CD4-positive, alpha-beta T cell treated with Interleukin-15 for 4 hours (primary cell): ENCODE measurements at places on chromosomes 5 and 9.
A peak's percentile ranks its signal among the peaks of the same experiment; 100 is the strongest.

DNA sequence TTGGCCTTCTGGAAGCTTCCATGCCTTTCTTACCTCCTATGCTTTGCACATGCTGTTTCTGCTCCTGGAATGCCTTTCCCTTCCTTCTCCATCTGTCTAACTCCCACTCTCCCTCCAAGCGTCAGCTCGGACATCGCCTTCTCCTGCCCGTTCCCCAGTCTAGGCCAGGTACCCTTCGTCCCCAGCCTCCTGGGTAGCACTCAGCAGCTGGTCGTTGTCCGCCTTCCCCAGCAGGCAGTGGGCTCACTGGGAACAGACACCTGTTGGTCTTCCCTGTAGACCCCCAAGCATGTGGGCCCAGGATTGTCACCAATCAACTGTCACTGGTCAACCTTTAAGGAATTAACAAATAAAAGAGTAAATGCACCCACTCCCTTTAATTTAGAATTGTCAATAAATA lies 202.2 kb downstream of the RGS3 start:
- DNase-seq = no peak

DNA sequence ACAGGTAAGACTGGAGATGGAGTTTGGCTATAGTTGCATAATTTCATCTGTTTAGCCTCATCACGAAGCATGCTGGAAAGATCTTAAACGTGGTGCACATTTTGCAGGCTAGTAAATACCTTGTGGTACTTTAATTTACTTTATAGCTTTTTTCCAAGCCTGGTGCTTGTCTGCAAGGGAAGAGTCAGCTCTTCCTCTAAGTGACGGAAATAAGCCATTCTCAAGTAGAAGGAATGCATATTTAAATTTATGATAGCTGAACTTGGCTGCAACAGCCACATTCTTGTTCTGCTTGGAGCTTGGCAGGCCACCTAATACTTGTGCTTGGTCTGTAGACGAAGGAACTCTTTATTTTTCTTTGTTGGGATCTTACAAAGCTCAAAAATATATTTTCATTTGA lies 188.0 kb upstream of the PIK3R1 start:
- DNase-seq = no peak

- no peak for DNase-seq
Observed at GRCh38 chr5:67530609-67531255, 334.1 kb upstream of the CD180 start.

DNA sequence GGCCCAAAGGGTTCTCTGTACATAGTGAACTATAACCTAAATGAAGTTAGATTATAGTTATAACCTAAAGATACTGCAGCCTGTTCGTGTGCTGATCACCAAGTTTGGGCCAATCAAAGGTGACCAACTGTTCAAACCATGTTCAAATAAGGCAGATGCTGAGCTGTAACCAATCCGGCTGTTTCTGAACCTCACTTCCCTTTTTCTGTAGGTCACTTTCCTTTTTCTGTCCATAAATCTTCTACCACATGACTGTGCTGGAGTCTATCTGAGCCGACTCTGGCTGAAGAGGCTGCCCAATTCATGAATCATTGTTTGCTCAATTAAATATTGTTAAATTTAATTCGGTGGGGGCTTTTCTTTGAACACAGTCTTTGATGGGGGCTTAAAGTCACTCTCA lies 1920.2 kb downstream of the MAT2B start:
- DNase-seq = no peak

DNA sequence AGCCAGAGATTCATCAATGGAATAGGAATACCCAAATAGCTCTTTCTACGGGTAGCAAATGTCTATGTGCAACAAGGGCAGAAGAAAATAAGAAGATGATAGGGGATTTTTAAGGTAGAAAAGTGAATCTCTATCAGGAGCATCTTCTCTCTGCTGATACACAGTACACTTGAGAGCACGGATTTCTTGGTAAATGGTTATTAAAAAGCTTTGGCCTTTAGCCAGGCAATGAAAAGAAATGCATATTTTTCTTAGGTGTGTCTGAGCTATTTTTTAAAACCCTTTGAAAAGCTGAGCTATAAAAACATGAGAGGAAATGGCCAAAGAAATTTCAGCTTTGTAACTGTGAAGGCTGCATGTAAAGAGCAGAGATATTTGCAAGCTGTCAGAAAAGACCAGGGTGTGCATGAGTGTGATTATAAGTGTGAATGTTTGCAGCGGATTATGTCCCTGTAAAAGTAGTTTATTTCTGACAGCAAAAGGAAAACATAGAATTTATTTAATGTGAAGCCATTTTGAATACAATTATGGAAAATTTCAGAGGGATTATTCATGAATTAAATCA lies 487.1 kb upstream of the PIK3R1 start:
- no peak for DNase-seq

DNA sequence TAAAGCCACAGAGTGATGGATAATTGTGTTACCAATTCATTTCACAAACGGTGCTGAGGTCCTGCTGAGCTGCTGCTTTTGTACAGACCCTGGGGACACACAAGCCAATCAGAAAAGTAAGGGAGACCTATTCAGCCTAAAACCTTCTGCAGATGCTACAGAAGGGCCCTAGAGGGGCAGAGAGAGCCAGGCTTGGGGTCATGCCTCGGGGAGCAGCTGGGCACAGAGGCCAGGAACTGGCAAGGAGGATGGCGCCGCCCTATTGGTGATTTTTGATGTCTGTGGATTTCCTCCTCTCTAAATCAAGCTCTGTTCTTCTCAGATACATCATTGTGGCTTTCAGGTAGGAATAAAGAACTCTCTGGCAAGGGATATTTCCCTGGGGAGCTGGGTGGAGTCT lies 181.9 kb downstream of the ZNF462 start:
- DNase-seq = no peak

DNA sequence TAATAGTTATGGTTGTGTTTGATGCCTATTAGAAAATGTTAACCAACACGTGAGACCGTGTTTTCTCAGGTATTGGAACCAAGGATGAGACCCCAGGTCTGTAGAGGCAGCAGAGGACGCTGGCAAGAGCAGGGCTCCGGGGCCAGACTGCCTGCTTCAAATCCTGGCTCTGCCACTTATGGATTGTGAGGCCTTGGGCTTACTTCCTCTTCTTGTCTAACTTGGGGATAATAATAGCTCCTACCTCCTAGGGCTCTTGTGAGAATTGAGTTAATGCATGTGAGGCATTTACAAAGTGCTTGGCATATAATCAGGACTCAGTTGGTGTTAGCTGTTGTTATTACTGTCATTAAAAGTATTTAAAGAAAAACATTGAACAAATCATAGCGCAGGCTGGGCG lies 85.5 kb upstream of the PITX1 start:
- DNase-seq = no peak

- DNase-seq = no peak
Observed at GRCh38 chr9:21056931-21057330, 20.8 kb downstream of the IFNB1 start.

- no peak for DNase-seq
Observed at GRCh38 chr5:111511174-111511830, 1.0 kb downstream of the STARD4 start.

DNA sequence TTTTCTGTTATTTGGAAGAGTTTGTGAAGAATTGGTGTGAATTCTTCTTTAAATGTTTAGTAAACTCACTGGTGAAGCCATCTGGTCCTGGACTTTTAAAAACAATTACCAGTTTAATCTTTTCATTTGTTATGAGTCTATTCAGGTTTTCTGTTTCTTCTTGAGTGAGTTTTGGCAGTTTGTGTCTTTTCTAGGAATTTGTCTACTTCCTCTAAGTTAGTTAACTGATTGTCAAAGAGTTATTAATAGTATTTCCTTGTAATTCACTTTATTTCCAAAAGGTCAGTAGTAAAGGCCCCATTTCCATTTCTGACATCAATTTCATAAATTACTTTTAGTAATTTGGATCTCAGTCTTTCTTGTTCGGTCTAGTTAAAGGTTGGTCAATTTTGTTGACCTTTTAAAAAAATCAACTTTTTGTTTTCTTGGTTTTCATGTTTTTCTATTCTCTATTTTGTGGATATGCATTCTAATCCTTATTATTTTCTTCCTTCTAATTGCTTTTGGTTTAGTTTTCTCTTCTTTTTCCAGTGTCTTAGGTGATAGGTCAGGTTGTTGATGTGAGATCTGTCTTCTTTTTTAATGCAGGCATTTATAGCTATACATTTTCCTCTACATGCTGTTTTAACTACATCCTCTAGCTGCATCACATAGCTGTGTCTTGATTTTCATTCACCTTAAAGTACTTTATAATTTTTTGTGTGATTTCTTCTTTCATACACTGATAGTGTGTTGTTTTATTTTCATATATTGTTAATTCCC lies 7.3 kb upstream of the SMIM3 start:
- no peak for DNase-seq

GRCh38 chr9:115913696-115914095 lies 239.9 kb upstream of the PAPPA start:
- no peak for DNase-seq

- no peak for DNase-seq
Observed at GRCh38 chr5:6714226-6715041, 1.2 kb downstream of the TENT4A start.

DNA sequence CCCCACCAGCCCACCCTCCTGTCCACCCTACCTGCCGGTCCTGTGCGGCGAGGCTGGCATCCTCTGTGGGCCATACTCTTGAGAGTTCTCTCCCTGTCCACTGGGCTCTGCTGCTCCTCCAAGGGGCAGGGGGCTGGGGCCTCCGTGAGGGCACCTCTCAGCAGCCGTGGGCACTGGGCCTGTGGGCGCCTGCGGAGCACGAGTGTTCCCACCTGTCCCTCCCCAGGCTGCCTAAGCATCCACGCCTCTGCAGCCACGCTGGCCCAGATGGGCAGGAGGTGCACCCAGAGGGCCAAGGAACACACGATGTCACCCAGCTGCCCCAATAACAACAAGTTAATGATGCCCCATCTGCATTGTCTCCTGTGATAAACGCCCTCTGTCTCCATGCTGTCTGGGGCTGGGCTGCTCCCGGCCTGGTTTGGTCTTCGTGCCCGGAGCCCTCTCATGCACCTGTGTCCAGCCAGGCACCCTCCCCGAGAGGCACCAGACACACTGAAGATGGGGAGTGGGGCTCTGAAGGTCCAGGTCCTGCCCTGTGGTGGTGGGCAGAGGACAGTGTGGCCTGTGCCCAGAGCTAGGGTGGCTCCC lies 114.5 kb downstream of the RXRA start:
- no peak for DNase-seq

- no peak for DNase-seq
Observed at GRCh38 chr9:127731938-127732337, 3.2 kb downstream of the TOR2A start.

- no peak for DNase-seq
Observed at GRCh38 chr9:18463991-18464390, 10.0 kb upstream of the ADAMTSL1 start.

DNA sequence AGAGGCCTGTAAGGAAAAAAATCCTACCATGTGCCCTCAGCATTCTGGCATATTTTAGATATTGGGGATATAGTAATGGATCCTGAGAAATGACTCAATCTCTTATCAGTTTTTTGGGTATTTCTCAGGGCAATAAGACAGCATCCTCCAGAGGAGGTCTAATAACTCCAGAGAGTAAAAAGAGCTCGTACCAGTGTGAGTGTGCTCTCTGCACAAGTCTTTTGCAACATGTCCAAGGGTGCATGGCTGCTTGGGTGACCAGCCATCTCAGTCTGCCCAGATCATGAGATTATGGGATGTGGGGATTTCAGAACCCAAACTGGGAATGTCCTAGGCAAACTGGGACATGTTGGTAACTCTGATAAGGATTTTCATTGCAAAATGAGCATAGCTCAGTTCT lies 15.3 kb downstream of the ASPN start:
- DNase-seq = no peak

DNA sequence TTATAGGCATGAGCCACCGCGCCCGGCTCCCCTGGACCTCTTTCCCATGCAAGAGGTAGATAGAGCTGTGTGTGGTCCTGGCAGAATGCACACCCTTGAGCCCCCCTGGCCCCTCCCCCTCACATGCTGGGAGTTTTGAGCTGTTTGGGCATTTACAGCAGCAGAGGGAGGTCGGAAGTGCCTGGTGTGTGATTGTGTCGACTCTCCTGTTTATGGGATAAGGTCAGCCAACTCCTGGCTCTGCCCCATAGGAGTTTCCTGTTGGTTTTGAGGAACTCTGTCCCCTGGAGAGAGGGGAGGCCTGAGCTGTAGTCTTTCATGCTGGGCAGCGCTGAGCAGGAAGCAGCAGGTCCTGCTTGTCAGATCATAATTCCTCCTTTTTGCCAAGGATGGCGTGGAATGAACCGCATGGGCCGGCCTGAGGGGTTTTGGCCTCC lies 6.0 kb downstream of the LRRC8A start:
- DNase-seq = no peak

DNA sequence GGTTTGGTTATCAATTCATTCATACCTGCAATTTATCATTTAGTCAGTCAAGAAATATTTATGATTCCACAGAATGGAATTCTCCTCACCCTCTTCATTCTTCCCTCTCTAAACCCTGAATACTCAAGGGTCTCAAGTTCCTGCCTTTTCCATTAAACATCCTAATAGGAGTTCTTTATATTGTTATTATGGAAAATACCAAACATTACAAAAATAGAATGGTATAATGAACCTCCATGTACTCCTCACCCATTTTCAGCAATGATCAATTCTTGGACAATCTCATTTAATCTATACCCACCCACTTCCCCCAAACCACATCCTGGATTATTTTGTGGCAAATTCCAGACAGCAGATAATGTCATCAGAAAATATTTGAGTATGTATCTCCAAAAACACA lies 74.5 kb downstream of the ADAMTS12 start:
- no peak for DNase-seq

DNA sequence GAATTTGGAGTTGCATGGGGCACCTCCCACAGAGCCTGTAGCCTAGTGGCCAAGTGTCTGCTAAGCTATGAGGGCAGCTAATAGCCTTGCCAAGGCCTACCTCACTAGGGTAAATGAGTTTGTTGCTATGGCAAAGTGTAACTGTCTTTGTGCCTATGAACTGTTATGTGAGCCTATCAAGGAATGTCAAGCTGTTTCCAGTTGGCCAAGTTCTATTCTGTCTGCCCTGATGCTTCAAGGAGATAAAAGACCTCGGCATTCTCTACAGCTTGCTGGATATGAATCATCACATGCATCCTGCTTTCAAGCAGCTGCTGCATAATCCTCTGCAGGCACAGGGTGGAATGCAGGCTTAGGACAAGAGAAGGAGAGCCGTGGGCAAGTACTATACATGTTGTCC lies 69.8 kb upstream of the CCDC112 start:
- no peak for DNase-seq

GRCh38 chr9:127368852-127369402 lies 28.0 kb upstream of the SLC2A8 start:
- DNase-seq = no peak

DNA sequence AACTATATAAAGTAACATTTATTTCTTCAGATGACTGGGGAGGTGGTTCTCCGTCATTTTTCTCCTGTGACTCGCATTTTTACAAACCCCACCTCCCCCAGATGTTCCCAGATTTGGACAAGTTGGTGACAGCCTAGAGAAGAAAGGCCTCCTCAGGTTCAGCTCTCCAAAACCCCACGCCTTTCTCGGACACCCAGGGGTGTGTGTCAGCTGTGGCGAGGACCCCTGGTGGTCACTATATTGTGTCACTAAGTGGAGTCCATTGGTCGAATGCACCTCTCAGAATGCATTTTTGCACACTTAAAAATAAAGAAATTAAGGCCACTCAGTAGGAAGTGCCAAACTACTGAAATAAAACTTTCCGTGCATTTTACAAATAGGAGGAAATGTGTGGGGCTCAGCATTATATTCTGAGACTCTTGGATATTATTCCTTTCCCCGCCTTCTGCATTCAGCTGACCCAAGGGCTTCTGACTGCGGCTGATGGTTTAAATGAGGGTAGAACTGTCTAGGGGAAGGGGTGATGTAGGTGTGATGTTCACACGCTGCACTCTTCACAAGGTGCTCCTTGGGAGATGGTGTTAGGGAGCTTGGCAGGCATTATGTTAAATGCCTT lies 47.6 kb downstream of the ACO1 start:
- DNase-seq = peak; percentile 29

GRCh38 chr5:5363045-5363444 lies 59.4 kb upstream of the ICE1 start:
- no peak for DNase-seq
